Left forelimb (tissue), 1 donor: ENCODE measurements at places on chromosomes 2 and 18.

DNA sequence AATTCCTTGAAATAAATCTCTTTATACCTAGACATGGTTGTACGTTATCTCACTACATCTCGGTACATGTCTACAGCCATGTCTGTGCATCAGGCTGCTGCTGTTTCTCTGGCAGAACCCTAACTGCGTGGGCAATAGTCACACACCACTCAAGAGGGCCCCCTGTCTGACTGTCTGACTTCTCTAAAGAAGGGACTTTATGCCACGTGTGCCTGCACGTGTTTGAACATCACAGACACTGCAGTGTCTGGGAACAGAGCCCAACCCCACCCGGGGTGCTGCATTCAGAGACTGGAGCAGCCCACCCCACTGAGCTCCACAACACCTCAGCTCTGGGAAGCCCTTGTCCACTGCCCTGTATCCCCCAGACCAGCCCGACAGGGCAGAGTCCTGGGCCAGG lies 55.0 kb downstream of the KIF1A start:
- no peak for DNase-seq

DNA sequence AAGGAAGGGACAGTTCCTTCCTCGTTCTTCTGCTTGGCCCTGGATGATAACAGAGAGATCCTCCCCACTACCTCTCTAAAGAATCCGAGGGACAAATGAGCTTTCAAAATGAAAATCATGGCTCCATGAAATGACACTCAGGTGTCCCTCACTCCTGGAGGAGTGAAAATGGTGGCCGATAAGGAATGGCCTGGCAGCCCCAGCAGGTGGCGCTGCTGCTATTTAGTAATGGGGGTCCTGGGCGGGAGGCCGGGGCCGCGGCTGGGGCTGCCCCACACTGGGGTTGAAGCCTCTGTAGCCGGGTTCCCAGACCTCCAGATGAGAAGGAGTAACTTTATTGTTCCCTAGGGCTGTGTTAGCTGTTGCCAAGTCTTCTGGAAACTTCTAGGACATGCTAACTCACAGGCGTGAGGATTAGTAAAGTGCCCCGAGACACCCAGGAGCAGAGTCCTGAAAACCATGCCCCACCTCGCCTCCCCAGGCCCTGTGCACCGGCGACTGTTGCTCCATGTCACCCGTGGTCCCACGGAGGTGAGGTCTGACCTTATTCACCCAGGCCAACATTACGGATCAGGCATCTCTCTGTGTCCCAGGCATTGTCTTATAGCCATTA lies 138.0 kb downstream of the CTIF start:
- DNase-seq, result peak; percentile 76

DNA sequence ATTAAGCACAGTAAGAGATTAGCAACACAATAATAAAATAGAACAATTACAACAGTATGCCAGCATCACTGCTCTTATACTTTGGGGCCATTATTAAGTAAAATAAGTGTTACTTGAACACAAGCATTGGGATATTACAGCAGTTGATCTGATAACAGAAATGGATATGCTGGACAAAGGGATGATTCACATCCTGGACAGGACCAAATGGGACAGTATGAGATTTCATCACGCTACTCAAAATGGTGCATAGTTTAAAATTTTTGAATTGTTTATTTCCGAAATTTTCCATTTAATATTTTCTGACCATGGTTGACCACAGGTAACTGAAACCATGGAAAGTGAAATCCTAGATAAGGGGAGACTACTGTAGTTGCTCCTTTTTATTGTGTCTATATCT lies 138.2 kb downstream of the UBR3 start:
- no peak for DNase-seq

- DNase-seq, result no peak
Observed at GRCh38 chr2:142992840-142993239, 115.4 kb downstream of the KYNU start.

GRCh38 chr18:34003687-34004086 lies 221.0 kb downstream of the NOL4 start:
- no peak for DNase-seq

- DNase-seq, result no peak
Observed at GRCh38 chr2:235599596-235600338, 105.9 kb downstream of the AGAP1 start.

DNA sequence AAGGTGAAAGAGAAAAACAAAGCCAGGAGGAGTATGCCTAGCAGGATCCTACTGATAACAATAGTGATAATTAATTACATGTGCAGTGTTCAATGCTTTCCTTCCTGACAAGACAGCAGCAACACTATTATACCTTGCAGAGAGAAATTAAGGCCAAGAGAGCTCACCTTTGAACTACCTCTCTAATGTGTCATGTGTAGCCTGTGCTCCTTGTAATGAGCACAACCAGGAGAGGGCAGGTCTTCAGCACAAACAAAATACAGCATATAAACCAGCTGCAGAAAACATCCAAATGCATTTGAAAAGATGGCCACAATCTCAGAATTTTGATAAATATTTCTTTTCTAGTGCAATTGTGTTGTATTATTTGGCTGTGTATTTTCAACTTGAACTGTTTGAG lies 1425.7 kb downstream of the DSC3 start:
- no peak for DNase-seq
